ENCODE measurements at places on chromosomes 11 and 22.

- DNase-seq: no peak
Measured at GRCh38 chr22:19666673-19667593, 47.4 kb upstream of the SEPTIN5 start.

GRCh38 chr22:28812516-28812915, 12.1 kb upstream of the XBP1 start:
- DNase-seq: no peak

- DNase-seq: no peak
Measured at GRCh38 chr11:57269571-57270021, 32.5 kb upstream of the APLNR start.

DNA sequence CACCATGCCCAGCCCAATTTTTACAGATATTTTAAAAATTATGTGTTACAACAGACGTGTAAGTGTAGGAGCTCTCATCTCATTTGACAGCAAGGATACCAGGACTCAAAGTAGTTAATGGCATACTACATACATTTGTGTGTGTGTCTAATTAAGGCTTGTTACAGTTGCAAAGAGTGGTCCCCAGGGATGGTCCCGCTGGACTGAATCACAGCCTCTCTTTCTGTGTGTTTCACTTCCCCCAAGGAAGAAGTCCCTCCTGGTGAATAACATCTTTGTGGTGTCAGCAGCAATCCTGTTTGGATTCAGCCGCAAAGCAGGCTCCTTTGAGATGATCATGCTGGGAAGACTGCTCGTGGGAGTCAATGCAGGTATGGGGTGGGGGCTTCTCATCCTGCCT, 17.2 kb downstream of the SLC2A11 start:
- no peak for DNase-seq

GRCh38 chr11:103167166-103167565, 57.9 kb downstream of the DYNC2H1 start:
- DNase-seq: no peak

- no peak for DNase-seq
Measured at GRCh38 chr11:81869351-81870065, 864.2 kb downstream of the FAM181B start.

DNA sequence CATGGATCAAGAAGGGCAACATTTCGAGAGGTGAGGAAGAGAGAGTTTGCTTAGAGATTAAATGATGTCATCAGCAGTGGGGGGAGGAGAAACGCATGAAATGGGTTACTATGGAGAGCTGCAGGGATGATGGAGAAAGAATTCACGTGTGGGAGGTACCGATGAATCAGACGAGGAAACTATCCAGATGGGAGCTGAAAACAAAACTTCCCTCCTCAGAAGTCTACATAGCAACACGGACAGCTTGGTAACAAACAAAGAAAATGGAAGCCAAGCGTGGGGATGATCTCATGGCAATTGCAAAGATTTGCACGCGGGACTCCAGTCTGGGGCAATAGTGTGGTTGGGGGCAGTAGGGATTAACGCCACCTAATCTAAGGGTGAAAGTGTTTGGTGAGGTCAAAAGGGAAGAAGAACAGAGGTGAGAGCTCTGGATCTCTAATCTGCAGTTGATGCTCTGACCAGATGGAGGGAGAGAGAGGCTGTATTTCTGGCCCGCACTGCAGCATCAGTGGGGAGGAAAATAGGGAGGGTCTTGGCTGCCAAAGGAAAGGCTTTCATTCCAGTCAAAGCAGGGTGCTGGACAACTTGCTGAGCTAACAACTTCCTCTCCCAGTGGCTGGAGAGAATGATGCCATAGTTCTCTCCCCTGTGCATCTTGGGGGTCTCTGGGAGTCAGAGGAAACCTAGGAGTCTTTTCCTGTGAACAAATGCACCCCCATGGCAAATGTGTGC, 43.4 kb upstream of the CSNK2A3 start:
- no peak for DNase-seq

DNA sequence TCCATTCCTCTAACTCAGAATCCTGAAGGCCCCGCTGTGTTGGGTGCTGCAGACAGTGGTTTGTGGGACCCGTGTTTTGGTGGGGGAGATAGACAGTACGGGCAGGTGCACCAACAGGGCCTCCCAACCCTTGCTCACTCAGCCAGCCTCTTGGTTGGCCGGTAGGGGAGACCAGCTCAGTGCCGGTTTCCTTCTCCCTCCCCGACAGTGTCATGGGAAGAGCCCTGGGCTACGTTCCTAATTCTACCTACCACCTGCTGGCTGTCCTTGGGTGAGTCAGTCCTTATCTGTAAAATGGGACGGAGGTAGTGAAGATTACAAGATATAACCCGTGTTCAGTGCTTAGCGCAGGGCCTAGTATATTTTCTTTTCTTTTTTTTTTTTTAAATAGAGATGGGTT, 5.9 kb downstream of the TMEM134 start:
- no peak for DNase-seq

DNA sequence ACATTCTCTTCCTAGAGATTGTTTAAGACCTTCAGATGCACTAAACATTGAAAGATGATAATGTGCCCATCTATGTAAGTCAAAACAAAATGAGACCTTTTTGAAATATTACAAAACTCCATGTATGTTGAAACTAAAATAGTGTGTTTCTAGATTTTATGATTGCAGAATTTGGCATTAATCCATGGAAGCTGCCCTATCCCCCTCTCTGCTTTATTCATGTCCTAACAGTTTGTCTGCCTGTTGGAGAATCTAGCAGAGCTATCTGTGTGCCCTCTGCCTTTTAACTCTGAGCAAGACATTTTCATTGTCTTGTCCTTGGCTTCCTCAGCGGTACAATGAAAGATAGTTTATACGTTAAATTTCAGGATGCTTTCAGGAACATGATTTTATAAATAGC, 105.5 kb downstream of the FAT3 start:
- DNase-seq: no peak

DNA sequence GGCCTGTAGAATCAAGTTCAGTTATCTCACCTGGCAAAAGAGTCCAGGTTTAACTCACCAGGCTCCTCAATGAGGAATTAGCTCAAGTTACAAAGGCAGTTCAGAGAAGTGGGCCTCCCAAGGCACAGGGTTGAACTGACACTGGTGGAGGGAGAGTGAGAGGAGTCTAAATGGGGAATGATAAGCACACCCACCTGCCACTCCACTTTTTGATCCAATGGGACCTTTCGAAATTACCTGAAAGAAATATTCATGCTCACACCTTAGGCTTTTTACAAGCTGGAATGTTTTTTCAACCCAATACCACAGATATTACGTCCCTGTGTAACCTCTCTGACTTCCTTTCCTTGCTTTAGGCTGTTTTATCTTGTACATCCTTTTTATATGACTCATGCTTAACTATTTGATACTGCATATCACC, 642.7 kb upstream of the TENM4 start:
- no peak for DNase-seq

GRCh38 chr11:133147625-133148024, 384.7 kb downstream of the OPCML start:
- DNase-seq: no peak

- DNase-seq: no peak
Measured at GRCh38 chr11:47201015-47201414, 13.8 kb upstream of the DDB2 start.

GRCh38 chr22:47512617-47513016, 750.2 kb downstream of the TBC1D22A start:
- DNase-seq: no peak

- DNase-seq: no peak
Measured at GRCh38 chr11:92397221-92397755, 172.7 kb downstream of the FAT3 start.

GRCh38 chr11:95793116-95793515, 2.8 kb downstream of the CEP57 start:
- no peak for DNase-seq
